ENCODE measurements at places on chromosomes 7 and 10.

GRCh38 chr10:88097092-88097516 lies 233.7 kb downstream of the PTEN start:
- no peak for DNase-seq

DNA sequence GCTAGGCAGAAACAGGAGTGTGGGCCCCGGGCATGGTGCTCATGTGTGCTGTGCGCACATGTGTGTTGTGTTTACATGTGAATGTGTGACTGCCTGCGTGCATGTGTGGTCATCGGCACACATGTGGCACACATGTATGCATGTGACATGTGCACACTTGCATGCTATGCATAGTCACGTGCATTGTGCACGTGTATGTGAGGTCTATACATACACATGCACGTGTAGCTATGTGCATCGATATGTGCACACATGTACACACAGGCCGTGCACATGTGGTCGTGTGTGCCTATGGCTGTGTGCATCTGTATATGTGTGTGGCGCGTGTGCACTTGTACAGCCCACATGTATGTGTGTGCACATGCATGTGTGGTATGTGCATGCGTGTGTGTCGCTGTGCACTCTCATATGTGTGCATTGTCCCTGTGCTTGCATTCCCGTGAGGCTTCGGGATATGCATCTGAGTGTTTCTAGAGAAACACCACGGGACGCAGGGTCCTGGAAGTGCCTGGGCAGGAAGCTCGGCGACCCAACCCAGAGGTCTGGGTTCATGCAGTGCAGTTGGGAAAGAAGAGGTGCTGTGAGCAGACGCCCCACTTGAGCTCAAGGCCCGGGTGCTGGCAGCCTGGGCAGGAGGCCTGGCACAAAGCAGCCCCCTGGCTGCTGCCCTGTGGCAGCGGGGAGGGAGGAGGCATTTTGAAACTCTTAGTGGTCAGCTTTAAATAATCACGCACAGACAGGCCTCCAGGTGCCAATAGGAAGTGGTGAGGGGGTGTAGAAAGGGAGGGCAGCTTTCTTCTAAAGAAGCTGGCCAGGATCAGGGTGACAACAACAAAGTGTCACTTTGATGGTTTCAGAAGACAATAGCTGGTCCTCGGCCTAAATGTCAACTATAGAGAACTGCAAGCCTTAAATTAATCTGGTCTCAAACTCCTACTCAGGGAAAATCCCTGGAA lies 410.0 kb upstream of the MGMT start:
- no peak for DNase-seq

GRCh38 chr10:115278294-115278693 lies 185.1 kb downstream of the ATRNL1 start:
- DNase-seq, result no peak

DNA sequence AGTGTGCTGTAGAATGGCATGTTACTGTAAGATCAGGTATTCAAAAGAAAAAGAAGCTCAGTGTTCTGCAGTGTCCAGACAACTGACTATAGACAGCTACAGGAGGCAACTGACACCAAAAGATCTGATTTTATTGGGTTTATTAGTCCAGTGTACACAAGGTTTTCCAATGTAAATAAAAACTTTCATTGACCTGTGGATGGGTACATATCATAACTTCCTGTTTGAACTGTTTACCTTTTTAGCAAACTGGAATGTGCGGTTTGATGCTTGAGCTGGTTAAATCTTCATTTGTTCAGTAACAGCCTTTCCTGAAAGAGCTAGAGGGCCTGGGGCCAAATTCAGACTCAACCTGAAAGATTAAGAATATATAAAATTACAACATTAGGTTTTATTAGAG lies 172.6 kb upstream of the SP8 start:
- DNase-seq, result no peak

DNA sequence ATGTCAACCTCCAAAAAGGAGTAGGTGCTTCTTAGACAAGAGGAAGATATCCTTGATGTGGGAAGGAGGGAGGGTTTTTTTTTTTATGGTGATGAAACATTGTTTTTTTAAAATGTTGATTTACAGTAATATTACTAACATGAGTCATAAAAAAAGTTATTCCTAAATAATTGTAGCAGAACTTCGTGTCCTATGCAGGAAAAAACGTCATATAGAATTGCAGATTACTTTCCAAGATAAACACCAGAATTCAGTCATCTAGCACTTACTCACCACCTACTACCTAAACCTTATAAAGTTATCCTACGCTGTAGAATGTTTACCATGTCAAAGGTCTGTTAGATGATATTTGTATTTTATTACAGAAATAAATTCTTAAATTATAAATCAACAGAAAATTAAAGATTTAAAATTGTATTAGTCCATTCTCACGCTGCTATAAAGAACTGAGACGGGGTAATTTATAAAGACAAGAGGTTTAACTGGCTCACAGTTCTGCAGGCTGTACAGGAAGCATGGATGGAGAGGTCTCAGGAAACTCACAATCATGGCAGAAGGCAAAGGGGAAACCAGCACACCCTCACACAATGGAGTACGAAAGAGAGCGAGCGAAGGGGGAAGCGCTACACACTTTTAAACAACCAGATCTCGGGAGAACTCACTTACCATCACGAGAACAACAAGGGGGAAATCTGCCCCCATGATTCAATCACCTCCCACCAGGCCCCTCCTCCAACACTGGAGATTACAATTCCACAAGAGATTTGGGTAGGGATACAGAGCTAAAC lies 105.2 kb upstream of the NEBL start:
- peak; percentile 95 for DNase-seq

- no peak for DNase-seq
Measured at GRCh38 chr10:123704812-123705211, 38.7 kb downstream of the GPR26 start.

GRCh38 chr10:34854147-34854601 lies 39.1 kb upstream of the PARD3 start:
- DNase-seq, result peak; percentile 77

- DNase-seq, result no peak
Measured at GRCh38 chr10:18071591-18071990, 68.6 kb upstream of the CACNB2 start.

GRCh38 chr7:20409961-20410360 lies 79.3 kb downstream of the ITGB8 start:
- no peak for DNase-seq

- no peak for DNase-seq
Measured at GRCh38 chr10:3832022-3832786, 47.2 kb upstream of the KLF6 start.

DNA sequence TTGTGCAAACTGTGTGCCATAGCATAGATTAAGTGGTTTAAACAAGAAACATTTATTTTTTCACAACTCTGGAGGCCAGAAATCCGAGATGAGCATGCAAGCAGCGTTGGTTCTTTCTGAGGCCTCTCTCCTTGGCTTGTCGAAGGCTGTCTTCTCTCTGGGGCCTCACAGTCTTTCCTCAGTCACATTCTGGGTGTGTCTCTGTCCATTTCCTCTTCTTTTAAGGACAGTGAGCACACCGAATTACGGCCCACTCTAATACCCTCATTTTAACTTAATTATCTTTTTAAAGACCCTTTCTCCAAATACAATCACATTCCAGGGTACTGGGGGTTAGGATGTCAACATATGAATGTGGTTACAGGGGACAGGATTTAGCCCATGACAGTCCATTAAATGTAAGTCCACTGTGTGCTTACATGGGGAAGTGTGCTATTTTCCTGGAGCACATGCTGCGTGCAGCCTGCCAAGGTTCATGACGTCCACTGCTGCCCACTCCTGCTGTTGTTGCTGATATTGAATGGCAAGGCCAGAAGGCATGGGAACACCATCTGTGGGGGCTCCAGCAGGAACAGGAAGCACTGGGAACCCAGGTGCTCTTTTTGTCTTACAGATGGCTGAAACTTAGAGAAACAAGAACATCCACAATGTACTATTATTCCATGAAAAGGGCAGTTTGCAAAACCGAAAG lies 365.5 kb downstream of the GALNT17 start:
- peak; percentile 61 for DNase-seq

DNA sequence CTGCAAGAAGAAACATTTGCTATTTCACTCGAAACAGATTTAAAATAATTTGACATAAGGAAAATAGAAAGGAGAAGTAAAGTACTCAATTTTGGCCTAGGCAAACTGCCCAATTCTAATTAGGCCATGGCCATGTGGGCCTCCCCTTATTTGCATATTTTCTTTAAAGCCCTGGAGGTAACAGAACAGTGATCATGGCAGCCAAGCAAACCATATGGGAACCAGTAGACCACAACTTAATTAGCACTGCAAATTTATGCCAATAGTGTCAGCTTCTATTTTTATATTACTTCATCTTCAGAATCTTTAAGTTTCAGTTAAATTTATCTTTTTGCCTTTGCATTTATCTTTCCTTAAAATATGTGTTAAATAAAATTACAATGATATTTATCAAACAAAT lies 63.3 kb upstream of the THSD7A start:
- no peak for DNase-seq

- peak; percentile 78 for DNase-seq
Measured at GRCh38 chr7:22601812-22602565, 102.0 kb upstream of the STEAP1B start.

- no peak for DNase-seq
Measured at GRCh38 chr7:9890092-9890491, 1083.6 kb upstream of the PHF14 start.

GRCh38 chr10:3397231-3397630 lies 224.6 kb upstream of the PITRM1 start:
- peak; percentile 20 for DNase-seq

- no peak for DNase-seq
Measured at GRCh38 chr7:116417593-116418345, 81.8 kb upstream of the CAV2 start.

DNA sequence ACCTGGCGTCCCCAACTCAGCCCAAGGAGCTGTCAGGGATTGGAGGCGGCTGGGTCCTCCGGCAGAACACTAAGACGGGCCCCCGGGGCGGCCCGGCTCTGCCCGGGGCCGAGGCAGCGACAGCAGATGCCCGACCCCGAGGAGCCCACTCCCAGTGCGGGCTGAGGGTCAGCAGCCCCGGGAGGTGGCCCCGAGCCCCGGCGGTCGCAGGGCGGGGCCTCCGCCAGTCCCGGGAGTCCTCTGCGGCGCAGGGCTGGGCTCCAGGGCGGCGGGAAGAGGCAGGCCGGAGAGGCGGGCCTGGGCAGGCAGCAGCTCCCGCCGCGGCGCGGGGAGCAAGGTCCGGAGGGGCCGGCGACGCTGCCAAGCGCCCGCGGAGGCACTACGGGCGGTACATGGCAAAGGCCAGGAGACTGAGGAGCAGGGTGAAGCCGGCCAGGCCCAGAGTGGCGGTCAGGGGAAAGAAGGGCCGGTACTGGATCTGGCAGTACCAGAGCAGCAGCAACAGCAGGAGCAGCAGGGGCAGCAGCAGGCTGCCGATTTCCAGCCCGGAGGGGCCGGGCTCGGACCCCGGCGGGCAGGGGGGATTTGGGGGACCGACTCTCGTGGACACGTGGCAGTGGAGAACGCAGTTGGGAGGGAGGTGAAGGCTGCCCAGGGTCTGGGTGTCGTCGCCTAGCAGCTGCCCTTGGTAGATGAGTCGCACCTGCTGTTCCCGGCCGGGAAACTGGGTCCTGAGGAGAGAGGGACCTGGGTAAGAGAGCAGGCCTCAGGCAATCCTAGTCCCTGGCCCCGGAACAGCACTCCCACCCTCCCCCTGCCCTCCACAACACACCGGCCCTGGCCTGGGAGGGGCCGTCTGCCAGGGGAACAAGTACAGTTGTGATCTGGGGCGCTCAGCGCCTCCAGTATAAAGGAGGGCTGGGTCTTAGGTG lies 827 bp upstream of the FASTK start:
- DNase-seq, result no peak

GRCh38 chr10:132909491-132910071 lies 32.8 kb downstream of the CFAP46 start:
- DNase-seq, result no peak

DNA sequence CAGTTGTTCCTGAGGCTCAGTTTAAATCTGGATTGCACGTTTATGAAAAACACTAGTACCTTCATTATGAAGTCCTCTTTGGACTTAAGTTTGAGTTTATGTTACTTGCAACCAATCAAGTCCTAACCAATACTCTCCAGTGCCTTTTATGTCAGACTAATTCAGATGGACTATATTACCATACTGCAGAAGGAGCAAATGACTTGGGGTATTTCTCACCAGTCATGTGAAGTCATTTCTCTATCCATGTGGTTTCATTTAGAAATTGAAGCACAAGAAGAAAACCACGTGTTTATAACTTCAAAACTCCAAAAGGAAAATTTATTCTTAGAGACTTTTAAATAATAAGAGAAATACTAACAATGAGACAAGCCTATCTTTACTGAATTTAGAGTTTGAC lies 201.6 kb downstream of the MBL2 start:
- DNase-seq, result peak; percentile 44

DNA sequence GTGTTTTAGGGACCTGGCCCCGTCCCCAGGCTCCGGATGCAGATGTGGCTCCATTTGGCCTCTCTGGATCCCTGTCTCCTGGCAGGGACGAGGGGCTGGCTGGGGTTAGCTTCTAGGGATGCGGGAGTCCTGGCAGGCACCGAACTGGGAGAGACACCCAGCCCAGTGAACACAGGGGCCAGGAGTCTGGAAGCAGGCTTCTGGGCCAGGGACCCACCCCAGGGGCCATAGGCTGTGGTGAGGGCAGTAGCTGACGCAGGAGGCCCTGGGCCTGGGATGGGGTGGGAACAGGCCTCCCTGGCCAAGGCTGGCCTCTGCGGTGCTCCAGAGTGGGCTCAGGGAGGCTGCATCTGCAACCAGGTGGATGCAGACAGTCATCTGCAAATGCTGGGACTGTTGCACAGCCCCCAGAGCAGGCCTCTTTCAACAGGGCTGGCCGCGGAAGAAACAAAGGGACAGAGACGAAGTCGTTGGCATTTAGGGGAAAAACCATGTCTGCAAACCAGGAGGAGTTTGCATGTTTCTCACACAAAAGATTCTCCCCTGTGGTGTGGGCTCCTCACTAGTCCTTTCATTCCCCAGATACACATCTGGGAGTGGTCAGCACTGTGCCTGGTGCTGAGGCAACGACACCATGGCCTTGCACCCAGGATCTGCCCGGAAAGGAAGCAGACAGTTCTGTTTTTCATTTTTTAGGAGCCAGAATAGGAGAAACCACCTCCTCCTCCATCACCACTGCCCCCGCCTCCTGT lies 36.4 kb upstream of the ZNF488 start:
- no peak for DNase-seq

- DNase-seq, result peak; percentile 84
Measured at GRCh38 chr10:103231047-103231551, 14.6 kb upstream of the RPEL1 start.

DNA sequence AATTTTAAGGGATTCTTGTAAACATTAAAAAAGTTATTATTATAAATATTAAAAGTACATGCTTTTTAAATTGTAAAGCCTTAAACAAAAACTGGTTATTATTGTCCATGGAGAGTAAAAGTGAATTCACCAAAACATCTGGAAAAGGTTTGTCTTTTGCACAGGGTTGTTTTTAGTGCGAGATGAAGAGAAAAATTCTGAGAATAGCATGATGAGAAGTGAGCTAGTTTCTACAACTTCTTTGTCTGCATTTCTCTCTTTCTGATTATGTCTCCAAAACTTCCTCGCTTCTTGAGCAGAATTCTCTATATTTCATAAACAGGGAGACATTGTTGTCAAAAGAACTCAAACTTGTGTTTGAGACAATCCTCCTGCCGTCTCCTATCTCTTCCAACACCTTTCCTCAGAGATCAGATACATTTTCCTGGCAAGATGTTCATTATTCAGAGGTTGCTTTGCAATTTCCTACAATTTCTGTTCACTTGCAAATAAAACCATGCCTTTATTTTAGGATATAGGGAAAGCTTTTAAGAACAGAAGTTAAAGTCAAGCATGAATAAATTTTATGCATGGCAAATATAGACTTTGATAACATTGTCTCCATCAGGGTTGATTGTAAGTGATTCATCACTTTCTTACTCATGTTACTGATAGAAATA lies 372.1 kb upstream of the NPVF start:
- DNase-seq, result no peak

All from fibroblast of mammary gland (primary cell).